CD4-positive, alpha-beta T cell treated with Interleukin-10 for 1 hour (primary cell): ENCODE measurements at places on chromosomes 4 and X.

DNA sequence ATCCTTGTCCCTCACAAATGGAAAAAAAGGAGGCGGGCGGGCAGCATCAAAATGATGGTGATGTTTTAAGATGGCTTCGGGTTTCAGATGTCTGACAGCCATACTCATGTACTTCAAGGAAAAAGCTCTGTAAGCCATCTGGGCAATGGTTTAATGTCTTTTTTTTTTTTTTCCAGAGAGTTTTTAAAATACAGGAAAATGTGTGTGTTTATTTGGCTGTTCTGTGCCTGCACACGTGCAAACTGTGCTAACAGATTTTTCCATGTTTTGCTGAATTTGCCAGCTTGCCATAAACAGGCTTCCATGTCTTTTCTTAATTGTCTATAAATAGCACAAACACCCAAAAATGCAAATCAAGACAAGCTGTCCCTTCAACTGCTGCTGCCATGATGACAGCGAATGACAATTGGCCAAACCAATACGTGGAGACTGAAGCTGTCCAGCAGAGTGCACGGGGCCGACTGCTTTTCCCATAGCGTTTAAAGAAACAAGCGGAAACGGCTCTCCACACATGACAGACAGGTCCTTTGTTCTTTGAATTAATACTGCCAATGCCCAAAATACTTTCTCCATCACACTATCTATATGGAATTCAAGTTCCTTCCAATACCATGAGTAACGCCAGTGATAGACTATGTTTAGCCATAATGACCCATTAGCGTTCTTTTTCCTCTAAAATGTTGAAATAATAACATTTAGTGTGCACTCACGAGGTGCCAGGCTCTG, 35.7 kb downstream of the AFAP1 start:
- DNase-seq, result no peak

GRCh38 chrX:4451591-4451990, 738.1 kb upstream of the PRKX start:
- no peak for DNase-seq

DNA sequence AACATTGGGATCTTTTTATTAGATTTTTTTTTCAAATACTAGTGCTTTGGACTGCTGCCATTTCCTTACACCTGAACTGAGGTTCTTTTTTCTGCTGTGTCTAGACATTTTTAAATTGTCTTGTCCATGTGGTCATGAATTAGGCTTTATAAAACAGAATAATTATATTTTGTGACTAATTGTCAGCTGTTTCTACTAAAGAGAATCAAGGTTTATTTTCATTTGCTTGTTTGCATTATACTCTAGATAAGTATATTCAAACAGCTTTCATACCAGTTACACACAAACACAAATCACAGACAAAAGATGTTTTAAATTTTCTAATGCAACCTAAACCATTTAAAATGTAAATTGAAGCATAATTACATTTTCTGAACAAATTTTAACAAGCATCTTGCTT, 194.7 kb downstream of the GALNTL6 start:
- DNase-seq, result no peak

GRCh38 chr4:113662581-113662980, 99.0 kb downstream of the CAMK2D start:
- DNase-seq, result no peak

- DNase-seq, result no peak
Observed at GRCh38 chr4:150244600-150244999, 166.4 kb downstream of the DCLK2 start.
